ENCODE measurements at places on chromosomes 3 and 15.
A peak's percentile ranks its signal among the peaks of the same experiment; 100 is the strongest.

DNA sequence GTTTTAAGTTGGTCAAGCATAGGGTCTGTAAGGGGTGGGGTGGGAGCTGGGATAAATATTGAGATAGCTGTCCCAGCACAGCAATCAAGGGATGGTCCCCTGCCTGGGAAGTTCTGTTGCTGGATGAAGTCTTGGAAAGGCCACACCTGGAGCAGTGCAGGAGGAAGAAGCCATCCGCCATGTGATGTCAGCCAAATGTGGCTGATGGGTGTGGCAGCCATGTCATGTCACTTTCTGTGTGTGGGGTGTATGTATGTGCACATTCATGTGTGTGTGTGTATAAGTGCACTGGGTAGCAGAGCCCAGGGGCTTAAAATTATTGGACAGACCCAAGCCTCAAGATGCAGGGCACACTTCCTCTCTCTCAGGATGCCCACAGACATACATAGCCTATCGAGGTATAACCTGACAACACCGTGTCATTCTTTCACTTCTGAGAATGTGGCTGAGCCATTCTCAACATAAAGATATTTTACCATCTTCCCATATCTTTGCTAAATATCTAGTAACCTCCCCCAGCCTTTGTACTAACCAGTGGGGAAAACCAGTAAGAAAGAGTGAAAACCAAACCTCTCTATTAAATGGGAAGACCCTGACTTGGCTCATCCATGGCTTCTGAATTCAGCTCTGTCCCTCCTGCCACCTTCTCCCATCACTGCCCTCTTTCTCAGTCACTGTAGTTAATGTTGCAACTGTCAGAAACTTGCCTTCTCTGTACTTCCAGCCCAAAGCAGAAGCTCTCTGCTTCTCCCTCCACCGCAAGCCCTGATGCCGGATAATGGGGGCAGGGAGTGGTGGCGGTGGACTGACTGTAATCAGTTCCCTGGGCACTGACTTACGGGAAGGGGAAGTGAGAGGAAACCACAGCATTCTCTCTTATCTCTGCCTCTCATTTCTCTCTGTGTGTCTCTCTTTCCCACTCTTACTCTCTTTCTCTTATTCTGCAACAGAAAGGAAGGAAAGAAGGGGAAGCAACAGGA is 11.2 kb downstream of the TNFSF10 start:
- peak; percentile 21 for DNase-seq

GRCh38 chr3:38457111-38458003 is 3.7 kb downstream of the ACVR2B start:
- DNase-seq: no peak

GRCh38 chr3:42486814-42487565 is 15.5 kb upstream of the VIPR1 start:
- DNase-seq: no peak

GRCh38 chr15:74387141-74387541 is 19.7 kb upstream of the CYP11A1 start:
- DNase-seq: no peak

- DNase-seq: no peak
Observed at GRCh38 chr3:108412121-108412750, 98.2 kb downstream of the MYH15 start.

DNA sequence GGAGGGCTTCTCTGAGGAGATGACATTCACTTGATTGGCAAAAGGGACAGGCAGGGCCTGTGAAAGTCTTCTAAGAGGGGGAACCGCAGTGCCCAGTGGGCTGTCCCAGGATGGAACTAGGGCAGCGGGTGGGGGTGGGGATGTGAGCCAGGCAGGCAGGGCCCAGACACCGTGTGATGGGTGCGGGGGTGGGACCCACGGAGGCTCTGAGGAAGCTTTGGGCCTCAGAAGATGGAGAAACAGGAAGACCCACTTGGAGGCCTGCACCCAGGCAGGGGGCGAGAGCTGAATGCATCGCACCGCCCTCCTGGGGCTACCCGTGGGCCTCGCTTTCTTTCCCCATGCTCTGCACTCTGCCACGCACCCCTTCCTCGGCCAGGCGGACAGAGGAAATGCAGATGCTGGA is 32.9 kb upstream of the ACAD9 start:
- no peak for DNase-seq

GRCh38 chr3:114411811-114412803 is 118.3 kb downstream of the TIGIT start:
- no peak for DNase-seq
